ENCODE measurements at places on chromosomes 13 and 19.
A peak's percentile ranks its signal among the peaks of the same experiment; 100 is the strongest.

DNA sequence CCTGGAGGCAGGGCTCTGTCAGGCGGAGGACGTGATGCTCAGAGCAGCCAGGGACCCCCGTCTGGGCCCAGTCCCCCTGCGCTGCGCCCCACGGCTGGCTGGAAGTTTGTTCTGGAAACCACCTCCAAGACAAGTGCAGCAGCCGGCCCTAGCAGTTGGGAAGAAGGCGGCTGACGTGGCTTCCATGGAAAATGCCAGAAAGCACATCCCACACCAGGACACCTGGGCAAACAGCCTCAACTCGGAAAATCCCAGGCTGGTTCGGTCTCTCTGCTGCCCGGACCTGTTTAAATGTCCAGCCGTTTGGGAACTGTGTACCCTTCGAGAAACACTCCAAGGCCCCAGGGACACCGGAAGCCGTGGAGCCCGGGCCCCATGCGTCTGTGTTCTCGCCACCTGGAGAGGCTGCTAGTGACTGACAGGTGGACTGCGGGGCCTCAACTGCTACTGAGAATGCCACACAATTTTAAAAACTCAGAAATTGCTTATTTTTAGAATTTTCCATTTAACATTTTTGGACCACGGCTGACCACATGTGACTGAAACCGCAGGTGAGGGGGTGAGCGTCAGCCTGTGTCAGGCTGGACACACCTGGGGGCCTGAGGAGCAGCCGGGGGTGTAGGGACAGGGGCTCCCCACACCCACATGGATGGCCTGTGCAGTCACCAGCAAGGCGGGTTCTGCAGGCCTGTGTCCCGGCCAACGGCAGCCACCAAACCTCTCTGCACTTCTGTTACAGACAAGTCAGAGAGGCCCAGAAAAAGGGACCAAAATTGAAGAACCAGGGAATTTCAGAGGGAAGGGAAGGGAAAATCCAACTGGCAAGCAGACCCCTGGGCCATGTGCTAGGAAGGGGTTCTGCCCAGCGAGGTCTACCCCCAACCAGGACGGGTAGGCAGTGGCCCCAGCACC, 31.7 kb downstream of the RASA3 start:
- DNase-seq, result peak; percentile 29

DNA sequence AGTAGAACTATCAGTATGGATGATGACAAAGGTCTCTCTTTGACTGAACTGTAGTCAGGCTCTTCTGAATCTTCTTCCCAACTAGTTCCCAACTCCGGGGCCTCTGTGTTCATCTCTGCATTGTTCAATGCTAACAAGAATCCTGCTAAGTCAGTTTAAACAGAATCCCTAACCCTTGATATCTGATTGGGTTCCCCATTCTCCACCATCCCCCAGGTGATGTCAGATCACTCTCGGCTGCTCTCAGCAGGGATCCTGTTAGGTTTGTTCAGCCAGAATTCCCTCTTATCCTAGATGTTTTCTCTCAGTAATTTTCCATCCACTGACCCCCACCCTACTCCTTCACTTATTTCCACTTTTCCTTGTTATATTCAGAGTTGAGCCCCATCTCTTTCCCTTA, 223.6 kb downstream of the RGCC start:
- DNase-seq, result no peak

- no peak for DNase-seq
Measured at GRCh38 chr13:52899206-52899605, 50.8 kb upstream of the PCDH8 start.

DNA sequence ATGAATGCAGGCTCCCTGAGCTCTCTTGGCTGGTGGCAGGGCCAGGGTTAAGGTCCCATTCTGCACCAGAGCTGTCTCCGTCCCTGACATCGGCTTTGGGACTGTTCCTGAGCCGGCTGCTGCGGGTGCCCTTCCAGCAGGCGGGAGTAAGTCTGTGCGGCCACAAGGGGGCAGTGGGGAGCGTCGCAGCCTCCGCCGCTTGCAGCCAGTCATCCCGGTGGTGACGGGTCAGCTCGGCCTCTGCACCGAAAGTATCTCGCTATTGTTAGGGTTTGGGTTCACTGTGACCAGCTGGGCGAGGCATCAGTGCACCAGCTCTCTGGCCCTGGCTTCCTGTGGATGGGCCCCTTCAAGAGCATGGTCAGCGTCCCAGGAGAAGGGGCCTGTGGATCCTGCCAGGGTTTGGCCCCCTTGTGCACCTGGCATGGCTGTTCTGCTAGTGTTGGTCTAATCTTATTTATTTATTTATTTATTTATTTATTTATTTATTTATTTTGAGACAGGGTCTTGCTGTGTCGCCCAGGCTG, 15.1 kb downstream of the NDUFB7 start:
- peak; percentile 80 for DNase-seq

- no peak for DNase-seq
Measured at GRCh38 chr13:23966691-23967615, 69.7 kb upstream of the C1QTNF9B start.

All from left cardiac atrium (tissue), 4 donors.